ENCODE measurements at places on chromosomes 2 and 18.

DNA sequence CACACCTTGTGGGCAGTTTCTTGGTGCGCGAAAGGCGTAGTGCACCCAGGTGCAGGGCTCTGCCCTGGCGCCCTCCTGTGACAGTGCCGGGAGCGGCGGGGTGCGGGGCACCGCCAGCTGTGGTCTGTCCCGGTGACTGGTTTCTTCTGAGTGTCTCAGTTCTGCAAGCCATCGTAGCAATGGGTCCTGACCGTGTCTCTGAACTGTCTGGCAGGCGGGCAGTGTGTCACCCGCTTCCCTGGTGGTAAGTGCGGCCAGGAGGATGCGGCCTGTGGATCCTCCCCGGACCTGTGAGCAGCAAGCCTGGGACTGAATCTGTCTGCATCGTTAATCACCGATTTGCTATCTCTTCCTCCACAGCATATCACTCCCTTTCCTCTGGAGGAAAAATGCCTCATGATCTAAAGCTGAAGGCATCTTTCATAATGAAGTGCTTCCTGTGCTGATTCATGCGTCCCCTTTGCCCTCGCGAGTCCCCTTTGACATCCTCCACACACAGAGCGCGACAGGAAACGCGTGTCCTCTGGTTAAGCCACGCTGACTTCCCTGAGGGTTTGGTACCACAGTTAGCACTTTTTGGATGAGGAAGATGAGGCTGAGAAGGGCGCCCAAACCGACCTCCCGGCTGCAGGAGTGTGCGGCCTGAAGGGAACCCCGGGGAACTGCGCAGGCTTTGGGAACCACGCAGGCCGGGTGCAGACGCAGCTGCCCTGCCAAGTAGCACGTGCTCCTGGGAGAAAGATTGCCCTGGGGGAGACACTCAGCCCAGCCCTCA, 416.0 kb upstream of the HS6ST1 start:
- DNase-seq: no peak

GRCh38 chr18:8701546-8702118, 3.7 kb upstream of the MTCL1 start:
- DNase-seq: no peak

GRCh38 chr2:29382486-29382885, 267.3 kb downstream of the CLIP4 start:
- DNase-seq: no peak

DNA sequence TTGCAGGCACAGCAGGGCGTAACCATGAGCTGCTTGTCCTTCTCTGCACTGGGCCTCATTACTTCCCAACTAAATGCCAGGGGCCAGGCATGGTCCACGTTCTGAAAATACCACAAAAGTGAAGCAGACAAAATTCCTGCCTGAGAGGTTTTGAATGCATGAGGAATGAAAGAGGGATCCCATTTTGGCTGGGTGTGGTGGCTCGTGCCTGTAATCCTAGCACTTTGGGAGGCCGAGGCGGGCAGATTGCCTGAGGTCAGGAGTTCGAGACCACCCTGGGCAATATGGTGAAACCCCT, 139.5 kb downstream of the MBP start:
- no peak for DNase-seq

- DNase-seq: no peak
Measured at GRCh38 chr2:43764086-43764705, 9.6 kb upstream of the DYNC2LI1 start.

GRCh38 chr18:58349650-58350049, 279.2 kb downstream of the ALPK2 start:
- DNase-seq: no peak

- no peak for DNase-seq
Measured at GRCh38 chr2:162084536-162084935, 10.5 kb upstream of the DPP4 start.

DNA sequence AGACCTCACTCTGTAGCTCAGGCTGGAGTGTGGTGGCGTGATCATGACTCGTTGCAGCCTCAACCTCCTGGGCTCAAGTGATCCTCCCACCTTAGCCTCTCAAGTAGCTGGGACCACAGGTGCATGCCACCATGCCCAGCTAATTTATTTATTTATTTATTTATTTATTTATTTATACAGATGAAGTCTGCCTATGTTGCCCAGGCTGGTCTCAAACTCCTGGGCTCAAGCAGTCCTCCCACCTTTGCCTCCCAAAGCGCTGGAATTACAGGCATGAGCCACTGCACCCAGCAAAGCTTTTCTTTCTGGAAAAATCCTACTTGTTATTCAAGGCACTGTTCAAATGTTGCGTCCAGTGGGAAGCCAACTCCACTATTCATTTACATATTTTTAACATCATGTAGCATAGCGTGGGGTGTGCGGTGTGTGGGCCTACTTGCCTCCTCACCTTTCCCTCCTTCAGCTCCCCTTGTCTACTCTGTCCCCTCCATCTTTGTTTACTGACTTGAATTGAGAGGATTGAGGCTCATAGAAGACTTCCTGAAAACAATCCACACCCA, 6.8 kb upstream of the RHOB start:
- no peak for DNase-seq

DNA sequence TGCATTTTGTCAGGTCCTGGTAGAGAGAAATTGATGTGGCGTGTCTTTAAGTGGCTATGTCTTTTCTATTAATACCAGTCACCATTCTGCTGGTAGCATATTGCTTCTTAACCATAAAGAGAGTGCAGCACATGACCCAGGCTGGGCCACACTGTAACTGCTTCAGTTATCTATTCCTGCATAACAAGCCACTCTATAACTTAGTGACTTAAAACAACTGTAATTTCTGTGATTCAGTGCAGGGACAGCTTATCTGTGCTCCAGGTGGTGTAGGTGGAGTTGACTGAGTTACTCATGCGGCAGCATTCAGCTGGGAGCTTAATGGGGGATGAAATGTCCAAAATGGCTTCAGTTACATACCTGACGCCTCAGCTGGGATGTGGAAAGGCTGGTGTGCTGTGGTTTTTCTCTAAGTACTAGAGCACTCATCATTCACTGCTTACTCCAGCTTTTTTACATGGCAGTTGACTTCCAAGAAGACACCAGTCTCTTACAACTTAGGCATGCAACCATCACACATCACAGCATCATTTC, 742.4 kb downstream of the SATB2 start:
- no peak for DNase-seq

DNA sequence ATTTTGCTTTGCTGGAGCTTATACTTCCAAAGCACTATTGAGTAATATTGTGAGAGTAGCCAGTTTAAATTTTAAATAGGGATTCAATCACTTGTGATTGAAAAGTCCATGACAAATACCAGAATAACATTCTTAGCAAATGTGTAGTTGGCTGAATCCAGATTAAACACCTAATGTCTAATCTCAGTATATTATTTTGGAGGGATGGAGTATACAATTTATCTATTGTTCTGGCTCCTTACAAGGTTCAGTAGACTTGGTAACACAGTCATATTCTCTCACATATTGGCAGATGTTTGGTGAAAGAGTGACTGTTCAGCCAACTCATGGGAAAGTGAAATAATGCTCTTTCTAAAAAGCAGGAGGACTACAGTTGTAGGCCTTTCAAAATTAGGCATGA, 2.2 kb downstream of the UGT1A9 start:
- no peak for DNase-seq

GRCh38 chr2:204730603-204731002, 185.3 kb downstream of the PARD3B start:
- DNase-seq: no peak

DNA sequence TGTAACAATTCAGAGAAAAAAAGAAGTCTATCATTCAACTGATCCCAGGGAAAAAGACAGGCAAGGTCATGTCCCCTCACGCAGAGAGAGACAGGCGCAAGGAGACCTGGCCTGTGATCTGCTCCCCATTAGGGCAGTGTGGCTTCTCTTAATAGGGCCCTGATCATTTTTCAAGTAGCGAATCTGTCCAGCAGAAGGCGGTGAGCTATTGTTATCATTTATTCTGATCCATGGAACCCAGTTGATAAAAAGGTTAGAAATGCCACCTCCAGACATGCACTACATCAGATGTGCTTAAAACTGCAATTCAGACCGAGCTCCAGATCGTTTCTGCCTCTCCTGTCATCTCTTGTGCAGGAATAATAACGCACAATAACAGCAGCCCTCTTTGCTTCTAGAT, 1025.6 kb upstream of the PIK3C3 start:
- no peak for DNase-seq

DNA sequence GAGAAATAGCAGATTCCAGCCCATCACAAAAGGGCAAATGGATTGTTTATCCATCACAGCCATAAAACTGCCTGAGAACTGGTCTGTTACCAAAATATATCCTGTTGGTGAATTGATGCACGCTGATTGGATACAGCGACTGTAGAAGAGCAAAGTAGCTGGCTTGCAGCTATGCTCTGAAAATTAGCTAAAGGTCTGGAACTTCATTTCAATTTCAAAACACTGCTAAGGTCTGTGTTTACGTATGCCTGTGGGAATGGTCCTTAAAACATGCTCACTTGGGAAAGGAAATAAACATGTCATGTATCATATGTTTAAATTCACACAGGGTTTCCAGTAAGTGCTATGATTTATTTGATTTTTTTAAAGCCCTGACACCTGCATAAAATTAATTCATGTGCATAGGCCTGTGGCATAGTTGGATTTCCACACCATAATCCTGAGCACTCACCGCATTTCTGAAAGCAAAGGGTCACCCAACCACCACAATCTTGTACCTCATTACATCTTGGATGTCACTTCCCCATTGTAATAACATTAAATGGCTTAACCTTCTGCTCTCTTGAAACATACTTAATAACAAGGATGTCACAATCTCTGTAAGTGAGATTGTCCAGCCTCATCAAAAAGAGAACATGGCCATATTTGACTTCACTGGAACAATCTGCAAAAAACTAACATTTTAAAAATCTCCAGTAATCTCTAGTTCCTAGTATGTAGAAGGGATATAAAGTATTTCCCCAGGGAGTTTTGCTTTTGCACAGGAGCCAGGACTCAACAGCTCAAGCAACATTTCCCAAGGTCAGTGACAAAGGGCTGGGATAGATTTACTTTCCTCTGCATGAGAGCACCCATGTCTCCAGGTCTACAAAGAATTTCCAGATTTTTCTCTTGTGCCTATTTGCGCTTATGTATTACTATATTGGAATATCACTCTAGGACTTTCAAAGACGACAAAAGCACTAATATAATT, 109.8 kb downstream of the FARSB start:
- no peak for DNase-seq

DNA sequence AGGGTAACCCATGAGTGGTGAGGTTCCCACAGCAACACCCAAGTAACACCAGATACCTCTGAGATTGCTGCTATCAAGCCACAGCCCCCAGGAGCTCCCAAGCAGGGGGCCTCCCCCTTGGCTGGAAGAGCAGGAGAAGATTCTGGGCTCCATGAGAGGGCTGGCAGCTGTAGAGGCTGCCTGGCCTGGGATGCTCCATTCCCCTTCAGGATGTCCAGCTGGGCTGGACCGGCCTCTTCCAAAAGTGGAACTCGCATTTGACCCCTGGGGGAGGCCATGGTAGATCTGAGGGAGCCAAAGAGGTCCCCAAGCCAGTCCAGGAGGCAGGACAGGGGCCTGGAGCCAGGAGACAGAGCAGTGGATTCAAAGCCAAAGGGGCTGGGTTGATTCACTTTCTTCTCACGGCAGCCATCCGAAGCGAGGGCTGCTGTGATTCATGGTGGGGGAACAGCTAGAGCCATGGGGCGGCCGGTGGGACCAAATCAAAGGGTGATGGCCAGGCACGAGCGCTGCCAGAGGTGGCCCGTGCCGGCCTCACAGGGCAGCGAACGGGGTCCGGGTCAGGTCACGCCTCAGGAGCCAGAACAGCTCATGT, 95.3 kb upstream of the ID2 start:
- no peak for DNase-seq

- DNase-seq: no peak
Measured at GRCh38 chr2:129925381-129925780, 54.1 kb upstream of the RAB6C start.

DNA sequence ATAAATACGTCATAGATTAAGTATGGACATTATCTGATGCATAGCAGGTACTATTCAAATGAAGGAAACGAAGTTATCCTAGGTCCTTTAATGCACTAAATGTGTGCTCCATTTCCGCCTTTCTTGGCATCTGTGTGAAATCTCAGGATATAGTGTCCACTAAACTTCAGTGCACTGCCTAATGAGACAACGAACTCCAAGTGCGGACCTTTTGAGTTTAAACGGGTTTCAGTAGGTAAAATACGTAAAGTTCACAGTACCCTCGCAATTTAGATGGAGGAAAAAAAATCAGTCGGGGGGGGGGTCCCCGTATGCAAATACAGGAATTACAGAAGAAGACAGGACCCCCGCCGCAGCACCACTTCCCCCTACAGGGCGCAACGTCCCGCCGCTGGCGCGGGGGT, 729 bp upstream of the REL start:
- DNase-seq: no peak

GRCh38 chr2:115389898-115390565, 947.6 kb downstream of the DPP10 start:
- no peak for DNase-seq

DNA sequence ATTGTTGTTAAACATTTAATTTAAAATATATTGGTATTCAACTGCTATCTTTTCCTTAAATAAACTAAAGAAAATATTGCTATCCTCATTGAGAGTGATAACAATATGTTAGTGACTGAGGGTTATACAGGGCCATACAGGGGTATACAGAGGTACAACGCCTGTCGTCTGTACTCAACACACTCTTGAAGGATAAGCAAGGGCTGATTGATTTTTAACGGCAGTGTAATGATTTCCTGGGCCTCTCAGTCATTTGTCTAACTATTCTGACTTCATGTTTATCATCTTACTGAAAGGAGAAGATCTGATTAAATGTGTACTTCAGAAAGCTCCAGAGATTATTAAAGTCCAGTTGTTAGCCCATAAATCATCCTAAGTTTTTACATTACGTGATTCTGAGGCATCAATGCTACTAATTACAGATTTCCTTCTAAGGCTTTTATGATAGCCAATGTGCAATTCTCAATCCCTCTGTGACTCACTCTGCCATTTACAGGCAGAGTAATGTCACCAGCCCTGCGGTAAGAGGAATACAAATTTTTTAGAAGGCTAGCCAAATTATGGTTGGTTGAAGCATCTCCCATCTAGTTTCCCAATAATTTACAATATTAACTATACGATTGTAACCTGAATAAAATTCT, 893.0 kb upstream of the CHAC2 start:
- no peak for DNase-seq

- DNase-seq: no peak
Measured at GRCh38 chr2:40097691-40098385, 318.8 kb upstream of the THUMPD2 start.

- no peak for DNase-seq
Measured at GRCh38 chr2:18170642-18171041, 292.2 kb downstream of the KCNS3 start.

GRCh38 chr2:10863837-10864236, 47.9 kb upstream of the KCNF1 start:
- no peak for DNase-seq

All from stimulated activated CD8-positive, alpha-beta memory T cell treated with anti-CD3 and anti-CD28 coated beads, Interleukin-7, amount 100 ng/mL, for 4 hours (primary cell).